Peyer's patch (tissue), 4 donors: ENCODE measurements at places on chromosomes 7 and 10. TPM values are rescaled to one million over a fixed set of nuclear protein-coding genes. Genes with fewer than 3 reads are reported as not detected.

- H3K27ac ChIP-seq: no peak overlapping the region
- no peak overlapping the region for H3K4me3 ChIP-seq
- no peaks in the 10 kb centered on the region for H3K36me3 ChIP-seq
- no peaks in the 10 kb centered on the region for H3K27me3 ChIP-seq
Observed at GRCh38 chr10:66833861-66834260, 92.0 kb upstream of the LRRTM3 start.

DNA sequence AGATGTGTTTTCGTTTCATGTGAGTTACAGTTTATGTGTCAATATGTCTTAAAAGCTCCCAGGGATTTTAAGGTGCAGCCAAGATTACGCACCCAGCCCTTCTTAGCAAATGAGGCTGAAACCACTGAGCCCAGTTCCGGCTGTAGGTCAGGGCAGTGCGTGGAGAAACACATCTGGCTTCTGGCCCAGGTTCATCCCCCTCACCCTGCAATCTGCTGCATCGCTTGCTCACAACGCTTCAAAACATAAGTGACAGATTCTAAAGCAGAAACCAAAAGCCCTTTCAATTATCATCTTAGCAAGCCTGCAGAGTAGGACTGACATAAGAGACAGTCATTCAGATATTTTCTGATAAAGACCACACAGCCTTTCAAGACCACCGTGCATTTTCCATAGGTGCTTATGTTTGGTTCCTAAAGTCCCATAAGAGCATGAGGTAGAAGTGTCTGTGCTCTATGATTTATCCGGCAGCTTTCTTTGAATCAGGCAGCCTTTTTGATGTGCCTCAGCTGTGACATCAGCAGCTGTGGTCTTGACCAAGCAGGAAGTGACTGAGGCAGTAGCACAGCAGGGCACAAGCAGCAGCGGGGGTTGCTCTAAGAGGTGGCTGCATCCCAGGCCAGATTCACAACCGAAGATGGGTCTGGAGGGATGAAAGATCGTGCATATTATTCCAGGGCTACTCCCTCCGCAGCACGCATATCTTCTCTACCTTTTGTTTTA lies 72.1 kb upstream of the LYZL2 start:
- H3K27me3 ChIP-seq: no peaks in the 10 kb centered on the region
- no peaks in the 10 kb centered on the region for H3K4me1 ChIP-seq
- peak overlapping the region; percentile 3 for H3K4me3 ChIP-seq
- no peak for DNase-seq

DNA sequence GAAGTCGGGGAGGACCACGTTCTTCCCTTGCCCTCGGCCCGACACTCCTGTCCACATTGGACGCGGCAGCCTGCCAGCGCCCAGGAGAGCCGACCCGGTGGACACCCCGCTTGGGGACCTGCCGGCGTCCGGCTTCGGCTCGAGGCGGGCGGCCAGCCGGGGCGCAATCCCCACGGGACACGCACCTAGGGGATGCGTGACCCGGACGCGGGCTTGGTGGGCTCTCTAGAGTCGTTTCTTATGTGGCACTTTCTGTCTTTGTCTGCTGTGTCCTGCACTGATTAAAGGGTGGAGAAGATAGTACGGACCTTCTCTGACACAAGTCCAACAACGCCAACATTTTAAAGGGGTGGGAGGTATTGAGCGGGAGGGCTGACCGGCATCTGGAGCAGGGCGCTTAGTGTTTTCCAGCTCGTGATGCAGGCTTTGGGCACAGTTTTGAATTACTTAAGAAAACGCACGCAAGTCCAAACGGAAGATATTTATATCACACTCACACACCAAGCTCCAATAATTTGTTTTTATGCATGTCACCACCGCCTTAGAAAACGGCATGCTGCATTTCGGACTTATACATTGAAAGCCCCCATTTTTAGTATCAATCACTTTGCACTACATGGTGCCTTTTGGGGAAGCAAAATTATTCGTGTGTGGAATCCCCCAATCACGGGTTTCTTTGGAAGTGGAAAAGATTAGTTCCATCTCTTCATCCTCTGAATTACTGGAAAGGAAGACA lies 3.9 kb upstream of the SPAG6 start:
- no peak for DNase-seq
- H3K4me1 ChIP-seq: peaks cover 26% of the 10 kb centered on the region
- H3K27ac ChIP-seq: peak overlapping the region; percentile 89
- peak overlapping the region; percentile 85 for H3K4me3 ChIP-seq

DNA sequence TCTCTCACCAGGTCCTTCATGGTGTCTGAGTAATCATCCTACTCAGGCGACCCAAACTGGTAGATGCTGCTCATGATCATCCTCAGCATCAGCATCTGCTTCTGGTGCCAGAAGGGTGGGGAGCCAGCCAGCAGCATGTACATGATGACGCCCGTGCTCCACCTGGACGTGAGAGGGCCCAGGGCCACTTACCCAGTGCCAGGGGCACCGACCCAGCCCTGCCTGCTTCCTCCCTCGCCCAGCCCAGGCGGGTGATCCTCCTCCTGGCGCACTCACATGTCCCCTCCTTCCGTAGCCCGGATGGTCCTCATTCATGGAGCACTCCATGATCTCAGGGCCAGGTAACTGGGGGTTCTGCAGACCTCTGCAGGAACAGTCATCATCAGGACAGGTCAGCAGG lies 764.8 kb upstream of the ZNF722 start:
- no peaks in the 10 kb centered on the region for H3K27me3 ChIP-seq
- no peak overlapping the region for H3K27ac ChIP-seq
- H3K4me3 ChIP-seq: no peak overlapping the region

DNA sequence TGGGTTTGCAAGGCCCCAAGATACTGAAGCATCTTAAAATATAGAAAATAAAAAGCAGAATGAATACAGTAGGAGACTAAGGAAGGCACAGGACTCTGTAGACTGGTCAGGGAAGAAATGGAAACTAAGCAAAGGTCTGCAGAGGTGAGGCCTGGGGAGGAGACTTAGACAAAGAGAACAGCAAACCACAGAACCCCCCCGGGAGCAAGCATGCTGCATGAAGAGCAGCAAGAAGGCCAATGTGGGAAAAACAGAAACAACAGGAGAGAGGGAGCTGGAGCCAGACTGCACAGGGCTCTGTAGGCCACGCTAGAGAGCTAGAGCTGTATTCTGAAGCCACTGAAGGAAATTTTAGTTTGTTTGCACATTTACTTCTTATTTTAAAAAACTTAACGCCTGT lies 45.7 kb upstream of the ARID5B start:
- no peaks in the 10 kb centered on the region for H3K27me3 ChIP-seq
- no peak overlapping the region for H3K4me3 ChIP-seq
- no peak for DNase-seq
- no peak overlapping the region for H3K27ac ChIP-seq
- H3K4me1 ChIP-seq: no peaks in the 10 kb centered on the region

- H3K36me3 ChIP-seq: no peaks in the 10 kb centered on the region
- no peak overlapping the region for H3K27ac ChIP-seq
- H3K4me1 ChIP-seq: peaks cover 8% of the 10 kb centered on the region
- peaks cover 18% of the 10 kb centered on the region for H3K27me3 ChIP-seq
Observed at GRCh38 chr7:142793156-142793555, 22.4 kb downstream of the PRSS2 start.

- H3K27ac ChIP-seq: no peak overlapping the region
- DNase-seq: no peak
- no peaks in the 10 kb centered on the region for H3K36me3 ChIP-seq
Observed at GRCh38 chr10:108749042-108749441, 1174.3 kb downstream of the XPNPEP1 start.

- no peak overlapping the region for H3K27ac ChIP-seq
- no peak for DNase-seq
Observed at GRCh38 chr10:129042776-129043595, 424.1 kb upstream of the MGMT start.

GRCh38 chr7:127253281-127254162 lies 781 bp upstream of the GRM8 start:
- peak; percentile 74 for DNase-seq
- H3K4me3 ChIP-seq: peak overlapping the region; percentile 80
- H3K36me3 ChIP-seq: no peaks in the 10 kb centered on the region

DNA sequence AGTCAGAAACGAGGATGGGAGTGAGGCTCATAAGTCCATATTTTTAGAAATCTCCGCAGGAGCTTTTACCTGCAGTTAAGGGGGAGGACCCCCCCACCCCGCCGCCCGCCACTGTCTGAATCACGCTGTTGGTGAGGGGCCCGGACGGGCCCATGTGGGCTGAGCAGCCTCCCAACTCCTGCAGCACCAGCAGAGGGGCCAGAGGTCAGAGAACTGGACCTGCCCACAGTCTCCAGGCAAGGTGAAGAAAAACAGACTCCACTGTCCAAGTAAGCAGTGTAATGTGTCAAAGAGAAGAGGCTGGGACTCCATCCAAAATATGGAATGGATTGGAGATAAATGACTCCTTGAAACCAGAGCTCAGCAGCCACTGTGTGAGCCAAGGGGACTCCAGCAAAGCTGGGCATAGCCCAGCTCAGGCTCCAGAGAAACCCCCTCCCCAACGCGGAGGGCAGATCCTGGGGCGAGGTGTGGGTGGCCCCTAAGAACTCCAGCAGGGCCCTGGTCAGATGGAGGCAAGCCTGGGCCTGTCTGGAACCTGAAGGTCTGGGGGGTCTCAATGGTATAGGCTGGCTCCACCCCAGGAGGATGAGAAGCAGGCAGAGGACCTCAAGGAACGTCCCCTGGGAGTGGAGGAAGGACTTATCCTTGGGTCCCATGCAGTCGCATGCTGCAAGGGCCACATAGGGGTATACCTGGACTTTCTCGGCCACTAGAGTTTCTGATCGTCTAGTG lies 128.5 kb upstream of the TNS3 start:
- no peaks in the 10 kb centered on the region for H3K27me3 ChIP-seq
- no peaks in the 10 kb centered on the region for H3K36me3 ChIP-seq
- H3K4me1 ChIP-seq: no peaks in the 10 kb centered on the region

DNA sequence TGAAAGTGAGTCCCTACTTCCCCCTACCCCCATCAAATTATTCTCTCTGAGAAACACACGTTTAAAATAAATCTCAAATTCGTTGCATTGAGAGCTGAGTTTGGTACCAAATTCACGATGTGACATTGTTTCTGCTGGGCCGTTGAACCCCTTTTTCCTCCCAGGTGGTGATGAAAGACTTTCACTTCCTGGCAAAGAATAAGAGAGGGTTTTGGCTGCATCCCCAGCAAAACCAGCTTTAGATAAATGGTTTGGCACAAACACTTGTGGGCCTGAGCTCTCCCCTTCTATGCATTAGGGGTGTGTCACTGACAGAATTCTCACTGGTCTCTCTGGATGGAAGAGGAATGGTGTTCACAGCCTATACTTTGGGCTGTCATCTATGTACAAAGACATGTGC lies 8.8 kb upstream of the DNTT start:
- no peaks in the 10 kb centered on the region for H3K4me1 ChIP-seq
- no peak overlapping the region for H3K27ac ChIP-seq
- DNase-seq: no peak
- H3K27me3 ChIP-seq: no peaks in the 10 kb centered on the region
- no peak overlapping the region for H3K4me3 ChIP-seq

DNA sequence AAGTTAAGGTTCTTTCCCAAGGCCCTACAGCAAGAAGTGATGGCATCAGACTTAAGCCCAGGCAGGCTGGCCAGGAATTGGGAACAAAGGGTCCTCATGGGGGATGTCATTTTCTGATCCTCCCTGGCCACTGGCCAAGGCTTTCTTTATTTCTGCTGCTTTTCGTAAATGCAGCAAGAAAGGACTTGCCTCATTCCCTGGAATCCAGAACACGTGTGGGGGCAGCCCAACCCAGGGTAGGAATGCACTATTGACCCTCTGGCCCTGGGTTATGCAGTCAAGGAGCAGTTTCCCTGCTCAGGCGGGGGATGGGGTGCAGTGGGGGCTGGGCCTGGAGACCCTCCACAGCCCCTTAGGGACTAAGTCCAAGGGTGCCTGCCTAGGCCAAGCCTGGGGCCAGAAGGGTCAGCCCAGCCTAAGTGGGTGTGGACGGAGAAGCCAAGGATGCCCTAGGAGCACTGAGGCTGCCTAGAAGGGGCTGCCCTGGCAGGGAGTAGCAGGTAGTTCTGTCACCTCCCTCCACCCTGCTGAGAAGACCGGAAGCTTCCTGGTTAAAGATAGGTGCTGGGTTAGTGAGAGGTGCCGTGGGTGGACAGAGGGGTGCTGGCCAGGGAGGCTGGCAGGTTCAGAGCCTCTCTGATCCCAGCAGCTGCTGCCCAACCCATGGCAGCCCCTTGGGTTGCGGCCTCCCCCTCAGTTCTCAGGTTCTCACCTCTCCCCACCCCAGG lies 179.2 kb downstream of the SH3PXD2A start:
- H3K4me1 ChIP-seq: peaks cover 12% of the 10 kb centered on the region
- no peak overlapping the region for H3K4me3 ChIP-seq
- peak overlapping the region; percentile 82 for H3K27ac ChIP-seq
- H3K36me3 ChIP-seq: no peaks in the 10 kb centered on the region

GRCh38 chr7:34675749-34676374 lies 17.8 kb downstream of the NPSR1 start:
- no peaks in the 10 kb centered on the region for H3K36me3 ChIP-seq
- H3K27me3 ChIP-seq: no peaks in the 10 kb centered on the region
- no peak overlapping the region for H3K4me3 ChIP-seq
- no peaks in the 10 kb centered on the region for H3K4me1 ChIP-seq
- H3K27ac ChIP-seq: no peak overlapping the region

GRCh38 chr10:597976-598375 lies 91.5 kb downstream of the DIP2C start:
- no peak overlapping the region for H3K27ac ChIP-seq
- no peaks in the 10 kb centered on the region for H3K36me3 ChIP-seq
- no peaks in the 10 kb centered on the region for H3K4me1 ChIP-seq

- no peaks in the 10 kb centered on the region for H3K36me3 ChIP-seq
- no peak overlapping the region for H3K27ac ChIP-seq
- no peak for DNase-seq
- no peaks in the 10 kb centered on the region for H3K4me1 ChIP-seq
- H3K27me3 ChIP-seq: no peaks in the 10 kb centered on the region
Observed at GRCh38 chr7:15801041-15801440, 114.6 kb upstream of the MEOX2 start.

DNA sequence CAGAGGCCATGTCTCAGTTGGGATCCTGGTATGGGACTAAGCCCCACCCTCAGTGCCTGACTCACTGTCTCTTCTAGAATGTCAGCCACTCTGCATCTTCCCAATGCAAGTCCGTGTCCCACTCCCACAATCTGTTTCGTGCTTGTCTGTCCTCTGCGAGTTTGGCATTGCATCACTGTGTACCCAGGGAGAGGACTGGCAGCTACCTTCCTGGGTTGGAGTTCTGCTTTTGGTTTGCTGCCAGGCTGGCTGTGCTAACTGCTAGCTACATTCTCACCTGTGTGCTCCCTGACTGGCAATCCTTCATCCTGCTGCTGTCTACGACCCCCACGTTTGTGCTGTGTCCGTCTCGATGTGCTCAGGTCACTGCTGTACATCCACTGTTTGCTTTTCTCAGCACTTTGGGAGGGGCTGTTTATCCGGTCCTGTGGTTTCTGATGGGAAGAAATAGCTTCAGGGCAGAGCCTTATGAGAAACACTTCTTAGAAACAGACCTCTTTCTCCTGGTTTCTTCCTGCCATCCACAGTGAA lies 56.0 kb upstream of the GLI3 start:
- DNase-seq: no peak
- no peaks in the 10 kb centered on the region for H3K4me1 ChIP-seq
- H3K27me3 ChIP-seq: no peaks in the 10 kb centered on the region
- no peak overlapping the region for H3K4me3 ChIP-seq

GRCh38 chr10:112203328-112204076 lies 19.9 kb upstream of the GPAM start:
- no peaks in the 10 kb centered on the region for H3K27me3 ChIP-seq
- no peak for DNase-seq
- no peak overlapping the region for H3K27ac ChIP-seq
- no peak overlapping the region for H3K4me3 ChIP-seq
- no peaks in the 10 kb centered on the region for H3K4me1 ChIP-seq

Gene AGAP5
- 20.6 TPM for total RNA-seq

Gene CRTAC1
- total RNA-seq: 0.53 TPM

Gene TFR2
- 2.5 TPM for total RNA-seq

Gene AGBL3
- 0.38 TPM for total RNA-seq

Gene RNLS
- total RNA-seq: 4.1 TPM

Gene VWC2
- not detected for total RNA-seq

Gene GPC2
- 3.8 TPM for total RNA-seq

Gene GSTO2
- 15.5 TPM for total RNA-seq

Gene SDK1
- 12.7 TPM for total RNA-seq

Gene CHRM2
- total RNA-seq: 0.40 TPM

Gene SFTPA1
- not detected for total RNA-seq
